K562 (cell line): ENCODE measurements at places on chromosomes 7 and 10. TPM values are rescaled to one million over a fixed set of nuclear protein-coding genes. Genes with fewer than 3 reads are reported as not detected.

The DNTT gene
- not detected in 2 replicates for total RNA-seq

The NODAL gene
- total RNA-seq: not detected in 2 replicates

The CYP3A5 gene
- total RNA-seq: 0.96 and 1.5 TPM in 2 replicates

The PROSER2 gene
- total RNA-seq: 14.3 and 14.5 TPM in 2 replicates

The TFPI2 gene
- total RNA-seq: 0.11 TPM in 1 of 2 replicates, not detected in the other

The ACSM6 gene
- total RNA-seq: not detected in 2 replicates

The ATRNL1 gene
- 0.18 TPM in 2 replicates for total RNA-seq

The ZNF853 gene
- not detected in 2 replicates for total RNA-seq

The TMEM140 gene
- 0.29 and 0.33 TPM in 2 replicates for total RNA-seq

The CALY gene
- not detected in 2 replicates for total RNA-seq

The DNAH11 gene
- total RNA-seq: 0.02 TPM in 1 of 2 replicates, not detected in the other

The KAZALD1 gene
- 8.6 and 9.1 TPM in 2 replicates for total RNA-seq
